ENCODE measurements at places on chromosomes 12 and 14. TPM values are rescaled to one million over a fixed set of nuclear protein-coding genes. Genes with fewer than 3 reads are reported as not detected.
A peak's percentile ranks its signal among the peaks of the same experiment; 100 is the strongest.

- peak; percentile 61 for DNase-seq
These were observed 160.4 kb downstream of the CACNA1C start for GRCh38 chr12:2212971-2213869.

GRCh38 chr14:31568671-31569070 lies 7.5 kb downstream of the NUBPL start:
- peak; percentile 72 for DNase-seq

GRCh38 chr12:68962877-68963855 lies 30.2 kb upstream of the CPM start:
- peak; percentile 63 for DNase-seq

DNA sequence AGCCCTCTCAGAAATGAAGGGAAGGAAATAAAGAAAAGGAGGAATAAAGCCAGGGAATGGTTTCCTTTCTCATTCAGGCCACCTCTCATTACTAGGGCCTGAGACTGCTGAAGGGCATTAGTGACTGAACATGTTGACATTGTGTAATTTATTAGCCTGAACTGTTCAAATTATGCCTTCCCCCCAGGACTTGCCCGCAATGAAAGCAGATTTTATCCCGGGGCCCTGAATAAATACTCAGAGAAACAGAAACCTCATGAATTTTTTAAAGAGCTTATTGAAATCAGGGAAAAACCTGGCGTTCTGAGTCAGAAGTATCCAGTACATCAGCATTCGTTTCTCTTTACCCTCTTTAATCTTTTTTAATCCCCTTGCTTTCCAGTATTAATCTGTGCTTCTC lies 35.9 kb upstream of the WSCD2 start:
- DNase-seq: peak; percentile 23

GRCh38 chr14:89406941-89407340 lies 10.1 kb downstream of the FOXN3 start:
- no peak for DNase-seq

DNA sequence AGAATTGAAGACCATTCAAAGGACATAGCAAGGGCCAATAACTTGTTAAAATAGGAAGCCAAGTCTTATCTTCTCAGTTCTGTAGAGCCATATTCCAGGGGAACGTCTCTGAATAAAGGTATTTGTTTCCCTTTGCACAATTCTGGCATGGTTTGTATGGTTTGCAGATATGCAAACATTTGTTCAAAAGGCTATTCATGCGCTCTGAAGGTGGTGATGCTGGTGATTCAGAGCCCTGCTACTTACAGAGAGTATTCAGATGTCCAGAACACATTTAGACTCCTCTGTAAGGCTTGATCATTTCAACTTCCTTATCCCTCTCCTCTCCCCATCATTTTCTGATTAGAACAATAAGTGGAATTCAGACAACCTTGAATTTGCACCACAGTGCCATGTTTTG lies 35.9 kb downstream of the SLC4A8 start:
- DNase-seq: no peak

GRCh38 chr14:75531660-75532317 lies 9.5 kb downstream of the BATF start:
- no peak for DNase-seq

DNA sequence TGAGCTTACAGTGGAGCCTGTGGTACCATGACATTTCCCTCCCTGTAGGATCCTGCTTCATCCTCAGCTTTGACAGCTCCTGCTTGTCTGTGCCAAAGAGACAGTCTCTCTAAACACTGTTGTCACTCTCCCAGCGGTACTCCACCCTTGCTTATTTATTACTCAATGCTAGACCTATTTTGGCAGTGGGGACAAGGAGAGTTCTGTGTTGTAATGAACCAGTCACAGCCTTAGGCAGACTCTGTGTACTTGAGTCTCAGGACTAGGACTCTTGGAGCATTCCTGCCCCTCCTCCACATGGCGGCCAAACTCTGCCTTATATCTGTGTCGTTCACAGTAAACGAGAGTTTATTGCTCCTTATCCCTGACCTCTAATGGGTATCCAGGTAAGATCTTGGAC lies 70.9 kb downstream of the PIK3C2G start:
- no peak for DNase-seq

- DNase-seq: peak; percentile 51
These were observed 18.4 kb downstream of the AKT1 start for GRCh38 chr14:104776961-104777807.

DNA sequence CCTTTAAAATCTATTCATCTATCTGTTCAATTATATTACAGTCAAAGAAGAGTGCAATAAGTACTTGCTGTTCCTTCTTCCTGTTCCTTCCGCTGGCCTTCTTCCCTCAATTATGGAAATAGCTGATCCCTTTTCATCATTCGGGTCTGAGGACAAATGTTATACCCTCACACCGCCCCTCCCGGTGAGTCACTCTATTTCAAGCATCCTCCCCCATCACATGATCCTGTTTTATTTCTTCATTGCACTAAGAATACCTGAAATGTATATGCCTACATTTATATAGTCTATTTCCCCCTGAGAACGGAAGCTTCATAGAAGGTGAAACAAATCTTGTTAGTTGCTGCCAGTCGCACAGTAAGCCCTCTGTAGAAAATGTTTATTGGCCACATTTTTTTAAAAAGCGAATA lies 2.5 kb downstream of the SLC38A1 start:
- peak; percentile 7 for DNase-seq

GRCh38 chr12:13390381-13390861 lies 193.9 kb downstream of the EMP1 start:
- DNase-seq: peak; percentile 84

DNA sequence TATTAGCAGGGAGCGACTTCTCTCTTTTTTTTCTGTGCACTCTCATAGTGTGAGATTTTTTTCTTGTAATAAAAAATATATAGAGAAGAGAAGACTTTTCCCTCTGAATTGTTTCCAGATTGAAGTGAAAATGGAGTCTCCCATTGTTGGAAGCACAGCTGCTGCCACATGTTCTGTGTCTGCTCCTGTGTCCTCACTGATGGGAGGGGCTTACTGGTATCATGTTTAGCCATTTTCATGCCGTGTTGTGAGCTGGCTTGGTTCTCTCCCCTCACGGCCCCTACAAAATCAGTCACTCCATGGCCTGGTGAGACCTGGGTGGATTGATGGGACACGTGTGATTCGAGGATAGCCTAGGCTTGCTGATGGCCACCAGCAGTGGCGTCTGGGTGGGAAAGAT lies 379.7 kb upstream of the DDHD1 start:
- DNase-seq: peak; percentile 78

DNA sequence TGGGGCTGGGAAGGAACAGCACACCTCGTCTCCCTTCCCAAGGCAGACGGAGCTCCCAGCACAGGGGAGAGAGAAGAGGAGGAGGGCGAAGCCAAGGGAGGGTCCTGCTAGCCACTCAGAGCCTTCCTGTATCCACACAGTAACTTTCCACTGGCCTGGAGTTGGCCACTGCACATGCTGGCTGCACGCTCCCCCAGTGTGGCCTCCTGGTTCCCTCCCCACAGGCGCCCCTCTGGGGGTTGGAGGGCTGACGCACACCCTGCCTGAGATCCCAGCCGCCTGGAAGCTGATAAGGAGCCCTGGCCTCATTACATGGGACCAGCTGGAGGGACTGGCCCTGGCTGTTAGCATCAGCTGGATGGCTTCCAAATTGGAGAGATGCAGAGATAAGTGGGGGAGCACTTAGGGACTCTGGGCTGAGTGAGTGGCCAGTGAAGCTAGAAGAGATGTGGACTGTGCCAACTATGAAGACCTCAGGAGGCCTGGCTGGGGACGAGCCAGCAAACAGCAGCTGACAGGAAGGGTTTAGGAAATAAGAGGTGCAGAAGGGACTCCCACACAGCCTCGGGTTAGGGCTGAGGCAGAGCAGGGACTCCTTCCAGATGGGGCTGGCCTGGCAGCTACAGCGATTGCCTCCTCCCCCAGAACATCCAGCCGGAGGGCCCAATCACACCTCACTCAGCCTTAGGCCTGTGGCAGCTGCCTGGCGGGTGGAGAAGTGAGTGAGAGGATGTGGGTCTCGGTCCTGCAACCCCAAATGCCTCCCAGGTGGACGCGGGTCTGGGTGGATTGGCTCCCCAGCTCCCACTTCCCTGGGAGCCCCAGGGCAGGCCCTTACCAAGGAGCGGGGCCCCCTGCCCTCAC lies 26.3 kb upstream of the BCDIN3D start:
- DNase-seq: peak; percentile 100

DNA sequence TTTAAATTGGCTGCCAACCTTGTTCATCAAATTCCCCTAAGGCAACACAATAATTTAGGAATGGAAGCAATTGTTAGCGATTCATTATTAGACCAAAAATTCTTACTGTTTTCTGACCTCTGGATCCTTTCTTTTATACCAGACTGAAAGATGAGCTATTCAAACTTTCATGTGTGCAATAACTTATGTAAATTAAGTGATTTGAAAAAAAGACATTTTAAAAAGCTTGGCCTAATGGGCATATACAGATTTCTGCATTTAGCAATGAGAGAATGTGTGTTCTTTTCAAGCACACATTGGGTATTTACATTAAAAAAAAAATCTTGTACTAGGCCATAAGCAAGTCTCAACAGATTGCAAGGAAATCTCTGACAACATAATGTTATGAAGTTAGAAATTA lies 65.5 kb downstream of the C12orf75 start:
- no peak for DNase-seq

Gene AQP6
- total RNA-seq: 0.40 TPM

Gene TMEM30B
- total RNA-seq: 22.8 TPM

Gene PROX2
- total RNA-seq: 0.09 TPM

Gene FAM90A1
- 0.58 TPM for total RNA-seq

Gene OTX2
- total RNA-seq: not detected

Gene PTCSC3
- total RNA-seq: 0.64 TPM

Gene SLC24A4
- total RNA-seq: 2.4 TPM
